ENCODE measurements at places on chromosomes 5 and 9. TPM values are rescaled to one million over a fixed set of nuclear protein-coding genes. Genes with fewer than 3 reads are reported as not detected.

SLC22A5 gene
- total RNA-seq = 5.2 TPM

PLEKHG4B gene
- total RNA-seq = under 0.01 TPM

CDC20B gene
- total RNA-seq = not detected

SLC4A9 gene
- not detected for total RNA-seq

SHC3 gene
- total RNA-seq = 0.31 TPM

OBP2B gene
- not detected for total RNA-seq

LOX gene
- total RNA-seq = 8.3 TPM

GABRP gene
- not detected for total RNA-seq

BARX1 gene
- total RNA-seq = not detected

UAP1L1 gene
- 27.0 TPM for total RNA-seq

PDE6A gene
- total RNA-seq = not detected

DAPK1 gene
- total RNA-seq = 45.4 TPM

BTNL8 gene
- not detected for total RNA-seq

SLC36A2 gene
- total RNA-seq = not detected

CNTFR gene
- total RNA-seq = not detected

IFNB1 gene
- 0.77 TPM for total RNA-seq

PCYOX1L gene
- 9.6 TPM for total RNA-seq

ZNF879 gene
- 3.3 TPM for total RNA-seq

GALNT12 gene
- 3.8 TPM for total RNA-seq

PRDM9 gene
- total RNA-seq = not detected

PCDHGB5 gene
- total RNA-seq = 20.0 TPM

OTP gene
- total RNA-seq = not detected

IL31RA gene
- total RNA-seq = not detected

HRCT1 gene
- not detected for total RNA-seq

SPATA31C1 gene
- total RNA-seq = not detected

MYOZ3 gene
- total RNA-seq = 1.3 TPM

HK3 gene
- 0.34 TPM for total RNA-seq

TPM2 gene
- total RNA-seq = 21.6 TPM

FGF18 gene
- total RNA-seq = 0.15 TPM

OR1J2 gene
- not detected for total RNA-seq

AJM1 gene
- 0.36 TPM for total RNA-seq

PCAT7 gene
- total RNA-seq = not detected

CEL gene
- not detected for total RNA-seq

SLC34A1 gene
- total RNA-seq = 0.15 TPM

CLPTM1L gene
- 200 TPM for total RNA-seq

FOXD4L4 gene
- not detected for total RNA-seq

BNC2 gene
- 67.4 TPM for total RNA-seq

TMOD1 gene
- 2.6 TPM for total RNA-seq

TIMD4 gene
- not detected for total RNA-seq

C9 gene
- total RNA-seq = under 0.01 TPM

NIM1K gene
- 0.33 TPM for total RNA-seq

NR2F1 gene
- 2.9 TPM for total RNA-seq

TCF7 gene
- total RNA-seq = 3.3 TPM
